ENCODE measurements at places on chromosomes 3 and 15.

- no peaks in the 10 kb centered on the region for H3K4me1 ChIP-seq
- no peak overlapping the region for H3K4me3 ChIP-seq
- no peaks in the 10 kb centered on the region for H3K36me3 ChIP-seq
- ATAC-seq: no peak
Measured at GRCh38 chr15:83549623-83550022, 102.5 kb downstream of the SH3GL3 start.

DNA sequence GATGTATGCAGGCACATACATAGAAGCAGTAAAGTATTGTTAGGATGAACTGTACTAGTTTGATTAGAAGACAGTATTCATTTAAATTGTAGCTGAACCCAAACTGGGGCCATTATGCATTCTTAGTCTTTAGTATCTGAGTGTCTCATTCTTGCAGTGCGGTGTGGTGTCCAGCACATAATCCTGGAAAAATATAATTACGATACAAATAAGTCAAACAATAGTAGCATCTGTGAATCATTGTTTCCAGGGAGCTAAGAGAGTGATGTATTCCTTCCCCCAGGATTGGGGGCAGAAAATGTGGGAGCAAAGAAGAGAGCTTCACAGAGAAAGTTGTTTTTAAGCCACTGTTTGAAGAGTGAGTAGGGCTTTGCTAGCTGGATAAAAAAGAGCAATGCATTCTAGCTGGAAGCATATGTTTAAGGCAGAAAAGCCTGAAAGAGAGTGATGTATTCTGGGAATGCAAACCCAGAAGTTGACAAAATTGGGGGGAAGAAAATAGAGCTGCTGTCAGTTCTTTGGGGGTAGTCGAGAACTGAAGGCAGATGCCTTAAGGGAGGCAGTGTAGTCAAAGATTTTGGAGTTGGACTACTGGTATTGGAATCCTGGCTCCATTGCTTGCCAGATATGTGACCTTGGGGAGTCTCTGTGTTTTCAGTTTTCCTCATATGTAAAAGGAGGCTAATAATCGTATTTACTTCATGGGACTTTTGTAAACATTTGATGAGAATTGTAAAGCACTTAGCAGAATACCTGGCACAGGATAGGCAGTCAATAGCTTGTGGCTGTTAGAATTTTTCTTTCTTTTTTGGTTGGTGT is 14.1 kb downstream of the SLMAP start:
- peaks cover 7% of the 10 kb centered on the region for H3K4me1 ChIP-seq
- H3K27ac ChIP-seq: no peak overlapping the region
- H3K27me3 ChIP-seq: no peaks in the 10 kb centered on the region
- ATAC-seq: no peak

DNA sequence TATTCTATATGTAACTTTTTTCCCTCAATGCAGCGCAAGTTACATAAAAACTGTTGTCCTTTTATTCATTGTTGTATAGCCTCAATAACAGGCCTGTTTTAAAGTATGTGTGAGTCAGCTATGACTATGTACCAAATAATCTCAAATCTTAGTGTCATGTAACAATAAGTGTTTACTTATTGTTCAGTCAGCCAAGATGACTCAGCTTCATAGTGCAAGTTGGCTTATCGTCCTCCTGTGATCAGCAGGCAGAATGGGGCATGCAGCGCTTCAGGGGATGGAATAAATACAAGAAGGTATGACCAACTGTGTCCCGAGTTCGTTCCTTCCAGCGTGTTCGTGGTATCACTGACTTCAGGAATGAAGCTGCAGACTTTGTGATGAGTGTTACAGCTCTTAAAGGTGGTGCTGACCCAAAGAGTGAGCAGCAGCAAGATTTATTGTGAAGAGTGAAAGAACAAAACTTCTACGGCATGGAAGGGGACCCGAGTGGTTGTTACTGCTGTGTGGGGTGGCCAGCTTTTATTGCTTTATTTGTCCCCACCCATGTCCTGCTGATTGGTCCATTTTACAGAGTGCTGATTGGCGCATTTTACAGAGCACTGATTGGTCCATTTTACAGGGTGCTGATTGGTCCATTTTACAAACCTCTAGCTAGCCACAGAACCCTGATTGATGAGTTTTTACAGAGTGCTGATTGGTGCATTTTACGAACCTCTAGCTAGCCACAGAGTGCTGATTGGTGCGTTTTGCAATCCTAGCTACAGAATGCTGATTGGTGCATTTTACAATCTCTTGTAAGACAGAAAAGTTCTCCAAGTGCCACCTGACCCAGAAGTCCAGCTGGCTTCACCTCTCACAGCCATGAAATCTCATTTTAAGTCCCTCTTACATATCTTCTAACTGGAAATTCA is 1016.0 kb downstream of the MCTP2 start:
- no peaks in the 10 kb centered on the region for H3K27me3 ChIP-seq
- H3K27ac ChIP-seq: no peak overlapping the region
- H3K4me3 ChIP-seq: no peak overlapping the region
- no peak for ATAC-seq

GRCh38 chr15:40310001-40310959 is 2.5 kb upstream of the PLCB2 start:
- no peaks in the 10 kb centered on the region for H3K36me3 ChIP-seq
- no peak overlapping the region for H3K27ac ChIP-seq
- no peaks in the 10 kb centered on the region for H3K27me3 ChIP-seq
- no peaks in the 10 kb centered on the region for H3K4me1 ChIP-seq
- H3K4me3 ChIP-seq: no peak overlapping the region
- no peak for ATAC-seq

GRCh38 chr3:192875971-192876565 is 41.6 kb downstream of the MB21D2 start:
- no peak overlapping the region for H3K4me3 ChIP-seq
- no peaks in the 10 kb centered on the region for H3K36me3 ChIP-seq
- H3K27ac ChIP-seq: no peak overlapping the region
- no peak for ATAC-seq
- no peaks in the 10 kb centered on the region for H3K4me1 ChIP-seq

- no peaks in the 10 kb centered on the region for H3K36me3 ChIP-seq
- H3K4me3 ChIP-seq: peak overlapping the region; percentile 43
- peak; percentile 35 for ATAC-seq
Measured at GRCh38 chr15:89371228-89372044, 36.8 kb upstream of the POLG start.
